Activated T-cell treated with anti-CD3 and anti-CD28 coated beads for 1 hour (primary cell): ENCODE measurements at places on chromosomes 13 and 19.

DNA sequence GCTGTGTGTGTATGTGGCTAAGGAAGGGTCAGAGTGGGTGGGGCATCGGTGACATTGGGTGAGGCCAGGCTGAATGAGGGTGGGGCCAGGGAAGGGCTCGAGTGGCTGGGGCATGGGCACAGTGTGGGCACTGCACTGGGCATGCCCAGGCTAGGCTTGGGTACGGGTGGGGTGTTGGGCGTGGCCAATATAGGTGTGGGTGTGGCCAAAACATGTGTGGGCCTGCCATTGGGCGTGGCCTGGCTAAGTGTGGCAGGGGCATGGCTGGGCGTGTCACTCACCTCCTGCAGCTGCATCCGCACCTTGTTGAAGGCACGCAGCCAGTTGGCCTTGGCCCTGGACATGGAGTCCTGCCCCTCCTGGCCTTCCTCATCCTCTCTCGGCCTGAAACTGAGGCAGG is 33.2 kb downstream of the UNC13A start:
- DNase-seq: no peak

DNA sequence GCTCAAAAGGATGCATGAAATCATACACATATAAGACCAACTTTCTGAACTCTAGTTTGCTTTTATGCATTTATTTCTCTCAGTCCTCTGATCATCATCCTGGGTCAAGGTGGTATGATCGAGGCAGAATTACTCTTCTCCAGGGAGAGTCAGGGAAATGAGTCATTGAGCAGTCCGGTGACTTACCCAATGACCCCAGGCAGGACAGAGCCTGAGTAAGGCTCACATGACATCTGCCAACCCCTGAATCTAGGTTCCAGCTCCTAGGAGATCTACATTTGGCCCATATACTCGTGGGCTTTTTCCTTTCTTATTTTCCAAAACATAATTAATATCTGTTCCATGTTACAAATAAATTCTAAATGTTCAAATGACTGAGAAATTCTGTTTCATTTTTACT is 502.3 kb downstream of the FOXO1 start:
- no peak for DNase-seq

DNA sequence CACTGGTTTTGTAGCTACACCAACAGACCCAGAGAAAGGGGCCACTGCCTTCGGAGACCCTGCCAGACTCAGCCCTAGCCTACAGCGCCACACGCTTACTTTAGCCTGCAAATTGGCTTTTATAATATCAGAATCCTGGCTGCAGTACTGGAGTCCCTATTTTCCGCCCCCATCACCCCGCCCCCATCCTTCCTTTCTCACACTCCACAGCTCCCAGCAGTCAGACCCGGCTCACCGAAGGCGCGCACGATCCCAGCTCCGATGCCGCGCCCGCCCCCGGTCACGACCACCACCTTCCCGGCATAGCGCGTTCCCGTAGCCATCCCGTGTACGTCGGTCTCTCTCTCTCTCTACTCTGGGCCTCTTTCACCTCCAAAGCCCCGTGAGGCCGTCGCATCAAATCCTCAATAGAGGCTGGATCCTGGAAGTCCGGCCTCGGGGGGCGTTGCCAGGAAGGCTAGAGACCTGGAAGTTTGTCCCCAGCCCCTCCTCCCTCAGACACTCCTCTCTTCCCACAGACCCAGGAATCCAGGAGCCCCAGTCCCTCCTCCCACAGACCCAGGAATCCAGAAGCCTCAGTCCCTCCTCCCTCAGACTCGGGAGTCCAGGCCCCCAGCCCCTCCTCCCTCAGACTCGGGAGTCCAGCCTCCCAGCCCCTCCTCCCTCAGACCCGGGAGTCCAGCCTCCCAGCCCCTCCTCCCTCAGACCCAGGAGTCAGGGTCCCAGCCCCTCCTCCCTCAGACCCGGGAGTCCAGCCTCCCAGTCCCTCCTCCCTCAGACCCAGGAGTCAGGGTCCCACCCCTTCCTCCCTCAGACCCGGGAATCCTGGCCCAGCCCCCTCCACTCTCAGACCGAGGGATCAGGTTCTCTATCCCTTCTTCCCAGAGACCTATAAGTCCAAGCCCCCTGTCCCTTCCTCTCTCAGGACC is at the start of gene HSD17B14:
TSS of gene HSD17B14 (minus strand) at position 403 of the 929 bp plus-strand sequence. CDS start at position 323, 80 bp downstream.
- DNase-seq: no peak

- DNase-seq: no peak
Observed at GRCh38 chr19:48968179-48968661, 3.1 kb downstream of the FTL start.

- no peak for DNase-seq
Observed at GRCh38 chr19:6156033-6156432, 20.6 kb downstream of the ACSBG2 start.

GRCh38 chr19:42287017-42287826 is 14.7 kb upstream of the PRR19 start:
- DNase-seq: no peak

- DNase-seq: no peak
Observed at GRCh38 chr13:77535448-77535847, at the start of gene SCEL. Gene SCEL (plus strand): TSS chr13:77535706. CDS start chr13:77555876, 20,170 bp downstream.

GRCh38 chr13:43316281-43316680 is 292.9 kb downstream of the DNAJC15 start:
- DNase-seq: no peak

GRCh38 chr19:2716275-2716650 is 4.9 kb downstream of the DIRAS1 start:
- DNase-seq: no peak

GRCh38 chr13:112346173-112346898 is 29.8 kb upstream of the SPACA7 start:
- DNase-seq: no peak

DNA sequence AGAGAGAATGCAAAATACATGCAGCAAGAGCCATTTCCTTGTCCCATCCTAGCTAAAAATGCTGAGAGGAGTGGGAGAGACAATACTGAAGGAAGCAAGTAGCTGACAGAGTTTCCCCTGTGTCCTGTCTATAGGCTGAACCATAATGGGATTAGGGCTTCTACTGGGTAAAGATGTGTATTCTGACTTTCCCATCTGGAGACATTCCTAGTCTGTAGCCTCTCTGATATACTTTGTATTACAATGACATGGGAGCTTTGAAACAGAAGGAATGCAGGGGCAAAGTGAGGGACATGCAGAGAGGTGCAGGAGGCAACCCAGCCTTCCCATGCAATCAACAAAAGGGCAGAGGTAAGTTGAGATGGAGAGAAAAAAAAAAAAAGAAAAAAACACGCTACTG is 10.5 kb upstream of the GPC6 start:
- DNase-seq: no peak

DNA sequence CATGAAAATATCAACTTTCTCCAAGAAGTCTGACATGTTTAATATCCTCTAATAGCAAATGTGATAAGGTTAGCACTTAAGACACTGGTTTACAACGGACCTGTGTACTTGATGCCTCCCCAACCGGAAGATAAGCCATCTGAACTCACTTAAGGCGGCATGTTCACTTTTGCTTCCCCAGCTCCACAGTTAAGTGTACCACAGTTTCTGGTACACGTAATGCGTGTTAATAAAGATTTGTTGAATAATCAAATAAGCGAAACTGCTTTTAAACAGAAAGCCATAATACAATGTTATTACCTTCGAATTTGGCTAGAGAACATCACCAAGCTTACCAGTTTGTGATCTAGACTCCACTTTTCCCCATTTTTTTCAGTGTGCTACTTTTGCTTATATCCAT is 1.4 kb upstream of the PAN3 start:
- DNase-seq: no peak

DNA sequence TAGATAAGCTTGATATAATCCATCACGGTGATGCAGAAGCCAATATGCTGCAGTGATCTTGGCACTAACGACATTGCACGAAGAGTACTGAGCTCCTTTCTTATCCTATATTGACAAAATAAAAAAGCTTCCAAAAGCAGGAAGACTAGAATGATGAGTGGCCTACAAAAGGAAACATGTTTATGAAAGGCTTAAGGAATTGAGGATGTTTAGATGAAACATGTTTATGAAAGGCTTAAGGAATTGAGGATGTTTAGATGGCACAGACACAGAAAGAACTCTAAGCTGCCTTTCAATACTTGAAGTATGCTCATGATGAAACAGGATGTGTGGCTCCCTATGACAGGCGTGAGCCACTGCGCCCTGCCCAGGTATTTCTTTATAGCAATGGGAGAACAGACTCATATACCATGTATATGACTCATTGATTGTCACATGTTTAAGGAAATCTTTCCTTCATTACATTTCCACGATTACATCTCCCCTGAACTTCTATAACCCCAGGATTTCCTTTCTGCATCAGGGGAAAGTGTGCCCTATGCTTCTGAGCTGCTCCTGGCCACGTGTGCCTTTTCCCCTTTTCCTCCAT is 690.8 kb upstream of the ARGLU1 start:
- DNase-seq: no peak

DNA sequence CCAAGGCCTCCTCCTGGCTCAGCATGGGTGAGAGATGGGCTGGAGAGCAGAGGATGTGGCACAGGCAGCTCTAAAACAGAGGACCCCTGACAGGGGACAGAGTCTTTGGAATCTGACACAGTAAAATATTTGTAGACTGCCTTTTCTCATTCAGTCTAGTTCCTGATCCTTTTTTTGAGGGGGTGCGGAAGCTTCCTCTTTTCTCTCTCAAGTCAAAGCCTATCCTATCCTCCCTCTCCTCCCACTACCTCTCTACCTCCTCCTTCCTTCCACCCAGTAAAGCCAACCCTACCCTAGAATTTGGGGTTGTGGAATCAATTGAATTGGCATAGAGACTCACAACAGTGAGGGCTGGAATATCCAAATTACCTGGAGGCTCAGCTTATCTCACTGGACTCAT is 82.0 kb downstream of the TEX26 start:
- no peak for DNase-seq

GRCh38 chr19:15506074-15506571 is 2.2 kb upstream of the CYP4F22 start:
- no peak for DNase-seq

GRCh38 chr13:110525328-110526319 is 35.9 kb downstream of the RAB20 start:
- no peak for DNase-seq

DNA sequence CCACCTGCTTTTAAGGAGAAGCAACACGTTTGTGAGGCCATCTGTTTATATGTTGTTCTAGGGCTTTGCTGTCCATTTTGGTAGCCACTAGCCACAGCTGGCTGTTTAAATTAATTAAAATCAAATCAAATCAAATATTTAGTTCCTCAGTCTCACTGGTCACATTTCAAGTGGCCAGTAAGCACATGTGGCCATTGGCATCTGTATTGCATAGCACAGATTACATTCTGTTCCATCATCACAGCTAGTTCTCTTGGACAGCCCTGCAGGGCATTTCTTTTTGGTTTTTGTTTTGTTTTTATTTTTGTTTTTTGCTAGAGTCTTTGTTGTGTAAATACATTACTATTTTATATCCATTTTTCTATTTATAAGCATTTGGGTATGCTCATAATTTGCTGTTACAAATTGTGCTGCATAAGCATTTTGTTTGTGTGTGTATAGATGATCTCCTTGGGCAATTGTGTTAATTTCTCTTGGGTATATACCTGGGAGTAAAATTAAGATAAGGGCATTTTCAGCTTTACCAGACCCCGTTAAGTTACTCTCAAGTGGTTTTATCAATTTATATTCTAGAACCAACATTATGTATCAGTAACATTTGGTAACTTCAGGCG is 31.3 kb downstream of the SAE1 start:
- DNase-seq: no peak

DNA sequence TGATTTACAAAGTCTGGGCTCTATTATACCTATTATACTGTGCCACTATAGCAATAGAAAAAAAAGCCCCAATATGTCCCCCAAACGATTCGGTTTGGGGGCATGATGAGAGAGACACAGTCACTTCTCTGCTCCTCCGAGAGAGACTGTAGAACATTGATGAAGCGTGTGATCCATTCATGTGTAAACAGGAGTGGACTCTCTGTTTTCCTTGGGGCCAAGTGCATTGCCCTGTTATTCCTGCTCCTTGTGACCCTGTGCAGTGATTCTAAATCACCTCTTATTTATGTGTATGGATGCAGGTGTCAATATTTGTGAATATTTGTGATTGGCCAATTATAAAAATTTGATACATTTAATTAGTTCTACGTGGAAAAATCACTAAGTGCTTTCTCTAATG is 17.0 kb downstream of the F10 start:
- no peak for DNase-seq

GRCh38 chr19:32350471-32350865 is 5.1 kb downstream of the ZNF507 start:
- no peak for DNase-seq

GRCh38 chr13:73496711-73497110 is 437.9 kb downstream of the KLF5 start:
- DNase-seq: no peak

DNA sequence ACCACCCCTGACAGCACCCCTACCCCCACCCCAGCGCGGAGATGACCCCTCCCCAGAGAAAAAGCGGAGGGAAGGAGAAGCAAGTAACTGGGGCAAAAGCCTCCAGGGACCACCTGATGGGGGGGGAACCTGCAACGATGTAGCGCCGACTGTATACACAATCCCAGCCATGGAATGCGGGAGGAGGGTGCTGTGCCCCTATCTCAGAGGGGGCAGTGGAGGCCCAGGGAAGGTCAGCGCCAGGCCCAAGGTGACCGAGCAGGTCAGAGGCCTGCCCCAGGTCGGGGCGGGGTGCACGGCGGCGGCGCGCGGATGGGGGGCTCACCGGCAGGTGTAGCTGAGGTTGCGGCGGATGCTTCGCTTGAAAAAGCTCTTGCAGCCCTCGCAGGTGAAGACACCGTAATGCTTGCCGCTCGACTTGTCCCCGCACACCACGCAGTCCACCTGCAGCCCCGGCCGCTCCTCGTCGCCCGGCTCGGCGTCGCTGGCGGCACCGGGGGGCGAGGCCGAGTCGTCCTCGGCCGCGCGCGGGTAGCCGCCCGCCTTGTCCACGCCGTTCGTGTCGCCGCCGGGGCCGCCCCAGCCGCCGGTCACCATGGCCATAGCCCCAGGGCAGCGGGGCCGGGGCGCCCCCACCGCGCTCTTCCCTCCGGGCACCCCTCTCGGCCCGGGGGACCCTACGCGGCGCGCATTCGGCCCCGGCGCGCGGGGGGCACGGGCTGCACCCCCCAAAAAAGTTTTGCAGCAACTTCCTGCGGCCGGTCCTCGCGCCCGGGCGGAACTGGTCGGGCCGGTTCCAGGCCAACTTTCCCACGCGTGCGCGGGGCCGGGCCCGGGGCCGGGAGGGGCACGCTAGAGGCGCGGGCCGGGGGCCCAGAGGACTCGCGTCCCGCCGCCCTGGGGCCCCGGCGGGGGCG is 843 bp downstream of the NR2F6 start:
- DNase-seq: no peak
